ENCODE measurements at places on chromosomes 1 and 21. TPM values are rescaled to one million over a fixed set of nuclear protein-coding genes. Genes with fewer than 3 reads are reported as not detected.

GRCh38 chr21:27681038-27681437 is 714.1 kb upstream of the ADAMTS5 start:
- no peak for DNase-seq

Gene TMEM82
- total RNA-seq: not detected

Gene LCE1F
- not detected for total RNA-seq

GRCh38 chr1:242854466-242854865 is 330.0 kb upstream of the PLD5 start:
- no peak for DNase-seq

DNA sequence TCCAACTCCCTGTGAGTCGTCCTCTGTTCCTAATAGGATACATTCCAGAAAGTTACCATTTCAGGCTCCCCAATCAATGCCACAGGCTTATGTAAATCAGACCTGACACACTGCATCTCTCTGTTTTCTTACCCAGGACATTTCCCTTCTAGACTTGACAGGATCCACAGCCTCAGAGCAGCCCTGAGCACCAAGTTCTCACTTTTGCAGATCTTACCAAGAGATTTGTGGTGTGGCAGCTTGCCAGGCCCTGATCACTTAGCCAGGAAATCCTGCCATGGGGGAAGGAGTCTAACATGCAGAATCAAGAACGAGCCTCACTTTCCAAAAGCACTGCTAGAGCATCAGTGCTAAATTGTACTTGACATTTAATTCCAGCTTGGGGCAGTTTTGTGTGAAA is 202.9 kb downstream of the TBX15 start:
- peak; percentile 78 for DNase-seq

Gene SIK1
- 0.69 TPM for total RNA-seq

GRCh38 chr1:169943963-169944526 is 50.3 kb upstream of the SCYL3 start:
- no peak for DNase-seq

DNA sequence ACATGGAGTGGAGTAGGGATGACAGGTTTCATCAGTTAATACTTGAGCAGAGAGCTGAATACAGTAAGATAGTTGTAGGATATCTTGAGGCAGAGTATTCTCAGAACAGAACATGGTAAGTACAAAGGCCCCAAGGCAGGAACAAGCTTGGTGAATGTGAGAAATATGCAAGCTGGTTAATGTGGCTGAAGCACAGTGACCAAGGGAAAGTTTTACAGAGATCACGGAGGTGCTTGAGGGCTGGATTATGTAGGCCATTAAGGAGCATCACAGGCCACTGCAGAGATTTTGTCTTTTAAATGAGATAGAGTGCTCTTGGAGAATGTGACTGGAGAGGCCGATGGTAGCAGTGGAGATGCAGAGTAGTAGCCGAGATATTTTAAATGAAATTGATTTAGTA is 54.0 kb upstream of the BOLA1 start:
- peak; percentile 13 for DNase-seq

Gene C4BPA
- not detected for total RNA-seq
